ENCODE measurements at places on chromosomes 7 and 10.

GRCh38 chr7:33952824-33953223, 47.5 kb downstream of the BMPER start:
- DNase-seq: no peak

GRCh38 chr7:27842851-27843250, 102.9 kb downstream of the TAX1BP1 start:
- DNase-seq: no peak

DNA sequence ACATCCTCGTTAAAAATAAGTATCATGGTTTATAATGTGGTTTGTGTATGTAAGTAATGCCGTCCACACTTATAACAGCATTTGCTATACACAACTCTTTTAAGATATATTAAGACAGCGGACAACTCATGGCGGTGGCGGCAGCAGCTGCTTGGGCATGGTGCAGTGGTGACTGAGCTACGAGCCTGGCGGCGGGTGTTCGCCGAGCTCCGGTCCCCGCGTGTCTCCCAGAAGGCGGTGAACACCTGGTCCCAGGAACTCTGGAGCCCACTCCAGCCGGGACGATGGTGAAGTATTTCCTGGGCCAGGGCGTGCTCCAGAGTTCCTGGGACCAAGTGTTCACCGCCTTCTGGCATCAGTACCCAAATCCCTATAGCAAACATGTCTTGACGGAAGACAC, 38.8 kb downstream of the JMJD1C start:
- DNase-seq: no peak

DNA sequence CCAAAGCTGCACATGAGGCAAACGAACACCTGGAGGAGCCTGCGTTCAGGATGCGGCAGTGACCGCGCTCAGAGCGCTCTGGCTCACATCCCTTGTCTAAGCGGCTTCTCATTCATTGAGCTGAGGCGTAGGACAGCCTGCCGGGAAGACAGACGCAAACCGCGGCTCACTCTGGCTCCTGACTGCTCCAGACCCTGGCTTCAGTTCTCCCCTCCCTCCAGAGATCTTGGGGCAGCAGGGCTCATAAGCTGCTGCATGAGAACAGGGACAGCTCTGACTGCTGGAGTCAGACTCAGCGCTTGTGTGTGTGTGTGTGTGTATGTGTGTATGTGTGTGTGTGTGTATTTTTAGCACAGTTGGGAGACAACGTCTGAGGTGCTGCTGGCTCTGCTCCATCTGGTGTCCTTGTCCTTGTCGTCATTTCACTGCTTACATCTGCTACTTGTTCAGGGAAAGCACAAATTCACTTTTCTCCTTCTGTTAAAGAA, 15.8 kb upstream of the LYZL2 start:
- DNase-seq: no peak

DNA sequence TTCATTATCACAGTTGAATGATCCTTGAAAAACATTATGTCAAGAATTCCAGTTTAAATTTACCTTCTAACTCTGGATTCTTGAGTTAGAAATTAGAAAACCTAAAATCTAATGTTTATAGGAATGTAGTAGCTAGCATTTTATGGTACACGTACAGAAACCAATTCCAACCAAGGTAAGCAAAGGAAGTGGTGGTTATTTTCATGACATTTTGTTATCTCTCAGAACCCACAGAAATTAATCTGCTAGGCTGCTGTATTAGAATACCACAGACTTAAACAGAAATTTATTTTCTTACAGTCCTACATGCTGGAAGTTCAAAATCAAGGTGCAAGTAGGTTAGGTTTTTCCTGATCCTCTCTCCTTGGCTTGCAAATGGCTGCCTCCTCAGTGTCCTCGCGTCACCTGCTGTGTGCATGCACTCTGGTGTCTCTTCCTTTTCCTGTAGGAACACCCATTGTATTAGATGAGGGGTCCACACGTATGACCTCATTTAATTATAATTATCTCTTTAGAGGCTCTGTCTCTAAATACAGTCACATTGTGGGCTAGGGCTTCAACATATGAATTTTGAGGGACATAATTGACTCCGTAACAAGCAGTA, 8.5 kb upstream of the CSTF2T start:
- no peak for DNase-seq

DNA sequence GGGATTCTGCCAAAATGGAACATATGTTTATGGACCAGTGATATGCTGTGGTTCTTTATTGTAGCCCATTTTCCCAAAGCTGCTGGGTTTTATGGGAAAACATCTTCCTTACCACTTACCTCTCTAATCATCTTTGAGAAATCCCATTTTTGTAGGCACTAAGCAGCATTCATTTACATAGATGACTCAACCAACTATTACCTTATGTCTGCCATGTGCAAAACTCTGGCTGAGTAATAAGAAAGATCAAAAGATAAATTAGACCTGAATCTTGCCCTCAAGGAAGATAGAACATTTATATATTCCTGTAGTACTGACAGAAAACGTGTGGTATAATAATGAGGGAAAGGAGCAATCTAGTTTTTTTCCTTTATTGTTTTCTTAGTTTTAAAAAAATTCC, 24.3 kb downstream of the CBLL1 start:
- no peak for DNase-seq

DNA sequence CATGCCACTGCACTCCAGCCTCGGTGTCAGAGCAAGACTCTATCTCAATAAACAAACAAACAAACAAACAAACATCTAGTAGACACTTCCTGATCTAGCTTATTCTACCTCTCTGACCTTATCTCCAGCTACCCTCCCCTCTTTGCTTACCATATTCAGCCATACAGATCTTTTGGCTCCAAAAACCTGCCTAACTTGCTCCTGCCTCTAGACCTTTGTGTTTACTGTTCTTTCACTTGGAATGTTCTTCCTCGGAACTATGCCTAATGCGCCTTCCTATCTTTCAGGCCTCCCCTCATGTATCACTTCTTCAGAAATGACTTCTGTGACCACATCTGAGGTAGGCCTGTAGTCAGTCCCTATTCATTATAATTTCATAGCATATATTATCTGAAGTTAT, 20.3 kb upstream of the WNT8B start:
- DNase-seq: no peak

GRCh38 chr7:18495412-18496340, at the start of gene HDAC9:
TSS of gene HDAC9 (plus strand) at chr7:18495749. CDS start at chr7:18496303, 554 bp downstream.
- peak; percentile 84 for DNase-seq

DNA sequence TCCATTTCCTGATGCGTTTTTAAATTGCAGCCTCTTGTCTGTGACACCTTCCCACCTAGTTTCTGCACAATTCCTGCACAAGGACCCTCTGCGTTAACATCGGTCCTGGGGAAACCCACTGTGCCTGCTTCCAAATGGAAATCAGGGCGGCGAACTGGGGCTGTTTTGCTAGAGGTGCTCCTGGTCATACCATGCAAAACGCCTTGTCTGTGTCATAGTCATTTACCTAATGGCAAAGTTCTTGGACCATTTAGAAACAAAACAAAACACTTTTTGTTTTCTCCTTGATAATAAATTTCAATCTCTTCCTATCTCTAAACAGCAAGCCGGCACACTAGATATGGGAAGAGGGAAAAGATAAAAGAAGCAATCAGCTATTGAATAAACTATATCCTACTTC, 206.9 kb upstream of the KLF14 start:
- DNase-seq: no peak

DNA sequence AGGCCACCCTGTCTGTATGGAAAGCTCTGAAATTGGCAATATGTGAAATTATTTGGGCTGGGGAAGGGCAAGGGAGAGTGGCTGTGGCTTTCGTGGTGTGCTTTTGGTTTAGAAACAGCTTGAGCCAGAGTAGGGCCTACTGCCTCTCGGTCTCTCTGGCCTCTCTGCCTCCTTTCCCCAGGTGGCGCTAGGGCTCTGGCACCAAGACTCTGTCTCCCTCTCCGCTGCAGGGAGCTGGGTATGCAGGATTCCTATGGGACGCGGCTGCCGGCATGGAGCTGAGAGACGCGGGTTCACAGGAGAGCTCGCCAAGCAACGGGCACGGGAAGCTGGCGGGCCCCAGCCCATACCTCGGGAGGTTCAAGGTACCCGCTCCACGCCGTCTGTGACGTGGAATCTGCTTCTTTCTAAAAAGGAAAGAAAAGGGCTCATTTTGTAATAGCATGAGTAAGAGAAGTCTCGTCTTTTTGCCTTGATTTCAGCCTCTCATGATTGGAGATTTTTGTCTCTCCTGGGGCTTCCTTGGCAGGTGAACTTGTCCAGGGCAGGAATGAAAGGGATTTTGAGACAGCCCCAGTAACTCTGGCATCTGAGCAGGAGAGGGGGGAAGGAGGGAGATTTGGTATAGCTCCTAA, 105.1 kb upstream of the ANLN start:
- peak; percentile 72 for DNase-seq

DNA sequence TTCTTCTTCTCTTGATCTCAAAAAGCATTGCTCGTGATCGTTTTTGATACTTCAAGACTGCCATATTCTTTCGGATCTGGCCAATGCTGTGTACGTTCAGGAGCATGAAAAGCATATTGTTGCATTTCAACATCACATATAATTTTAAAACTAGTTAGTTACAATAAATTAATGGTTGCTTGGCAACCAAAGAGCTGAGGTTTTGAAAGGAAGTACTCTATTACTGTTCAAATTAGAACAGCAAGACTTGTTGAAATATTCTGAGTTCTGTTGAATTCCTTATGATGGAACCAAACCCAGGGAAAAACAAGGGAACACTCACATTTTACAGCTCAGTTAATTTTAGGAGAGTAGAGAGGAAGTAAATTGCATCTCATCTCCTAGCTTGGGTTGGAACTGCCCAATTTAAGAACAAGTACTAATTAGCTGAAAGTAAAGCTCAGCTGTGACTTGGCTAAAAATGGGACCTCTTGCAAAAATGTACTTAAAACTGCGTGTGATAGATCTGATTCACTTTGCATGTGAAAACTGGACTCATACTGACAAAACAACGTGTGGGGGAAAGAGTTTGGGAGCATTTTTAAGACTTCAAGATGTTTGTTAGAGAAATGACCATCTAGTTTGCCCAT, 21.2 kb downstream of the OR9A2 start:
- no peak for DNase-seq

DNA sequence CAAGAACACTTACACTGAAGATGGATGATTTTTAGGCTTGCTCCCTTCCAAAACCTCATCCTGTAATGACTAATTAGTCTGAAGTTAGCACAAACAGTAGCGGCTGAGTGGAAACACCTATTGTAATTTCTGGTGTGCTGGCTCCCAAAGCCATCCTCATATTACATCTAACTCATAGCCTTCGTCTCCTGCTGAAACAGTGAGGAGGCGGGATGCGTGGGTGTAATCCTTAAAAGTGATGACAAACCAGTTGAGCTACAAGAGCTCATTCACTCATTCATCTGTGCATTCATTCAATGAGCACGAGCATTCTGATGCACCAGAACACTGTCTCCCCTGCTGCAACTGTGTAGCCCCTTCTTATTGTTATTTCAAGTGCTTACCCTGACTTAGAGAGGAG, 235.3 kb downstream of the CALN1 start:
- DNase-seq: no peak

GRCh38 chr7:80908360-80908797, 10.5 kb downstream of the SEMA3C start:
- no peak for DNase-seq

DNA sequence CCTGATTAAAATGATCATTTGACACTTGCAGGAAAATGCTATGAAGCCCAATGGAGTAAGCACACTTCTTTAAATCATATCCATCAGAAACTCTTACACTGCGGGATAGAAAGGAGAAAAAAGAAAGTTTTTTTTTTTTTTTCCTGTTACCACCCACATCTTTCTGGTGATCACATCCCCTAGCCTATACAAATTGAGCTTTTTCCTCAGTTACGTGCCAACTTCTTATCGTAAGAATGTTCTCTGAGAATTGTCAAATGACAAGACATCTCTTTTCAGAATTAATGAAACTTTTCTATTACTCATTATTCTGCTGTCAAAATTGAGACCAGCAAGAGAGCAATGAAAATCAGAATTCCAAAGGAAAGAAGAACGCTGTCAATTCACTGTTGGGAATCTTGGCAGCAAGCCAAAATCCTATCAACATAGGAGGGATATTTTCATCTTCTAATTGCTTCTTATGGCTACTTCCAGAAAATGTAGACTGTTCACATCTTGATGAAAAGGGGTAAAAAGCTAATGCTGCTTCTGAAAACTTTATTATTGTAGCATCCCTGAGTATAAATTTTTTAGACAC, 179.5 kb downstream of the ADAM12 start:
- no peak for DNase-seq

- DNase-seq: no peak
These were observed 18.9 kb downstream of the ABI1 start for GRCh38 chr10:26841733-26842317.

DNA sequence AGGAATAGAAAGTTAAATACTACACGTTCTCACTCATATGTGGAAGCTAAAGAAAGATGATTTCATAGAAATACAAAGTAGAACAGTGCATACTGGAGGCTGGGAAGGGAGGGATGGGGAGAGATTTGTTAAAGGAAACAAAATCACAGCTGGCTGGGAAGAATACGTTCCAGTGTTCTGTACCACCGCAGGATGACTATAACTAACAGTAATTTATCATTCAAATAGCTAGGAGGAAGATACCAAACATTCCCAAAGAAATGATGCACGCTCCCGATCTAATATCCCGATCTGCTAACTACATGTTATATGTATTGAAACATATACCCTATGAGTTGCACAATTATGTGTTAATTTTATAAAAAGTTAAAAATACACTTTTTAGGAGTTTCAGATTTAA, 162.3 kb downstream of the ZMYND11 start:
- DNase-seq: no peak

DNA sequence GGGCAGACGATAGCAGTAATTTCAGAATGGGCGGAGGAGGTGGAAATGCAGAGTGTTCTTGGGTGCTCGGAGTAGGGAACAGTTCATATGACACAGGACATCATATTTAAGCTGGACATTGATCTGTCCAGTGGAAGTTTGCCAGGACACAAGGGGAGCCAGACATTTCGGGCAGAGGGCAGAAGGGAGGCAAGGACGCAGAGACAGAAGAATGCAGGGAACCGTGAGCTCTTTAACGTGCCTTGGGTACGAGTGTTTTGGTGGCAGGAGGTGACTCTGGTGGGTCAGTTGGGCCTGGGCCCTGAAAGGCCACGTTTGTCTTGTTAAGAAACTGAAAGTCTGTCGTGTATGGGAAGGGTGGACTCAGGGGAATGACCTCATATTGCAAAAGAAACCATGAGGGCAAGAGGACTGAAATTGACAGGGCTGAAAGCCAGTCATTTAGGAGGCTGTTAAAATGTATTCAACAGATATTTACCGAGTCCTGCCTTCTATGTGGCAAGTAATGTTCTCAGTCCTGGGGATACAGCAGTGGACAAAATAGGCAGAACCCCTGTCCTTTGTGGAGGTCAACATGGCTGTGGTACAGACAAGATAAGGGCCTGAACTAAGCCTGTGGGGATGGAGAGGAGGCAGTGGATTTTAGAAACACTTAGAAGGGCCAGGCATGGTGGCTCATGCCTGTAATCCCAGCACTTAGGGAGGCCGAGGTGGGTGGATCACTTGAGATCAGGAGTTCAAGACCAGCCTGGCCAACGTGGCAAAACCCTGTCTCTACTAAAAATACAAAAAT, 2.2 kb downstream of the OPTN start:
- DNase-seq: peak; percentile 58

Measured in MV-4-11 (cell line).